Activated naive CD8-positive, alpha-beta T cell treated with anti-CD3 and anti-CD28 coated beads, Interleukin-2, amount 10 ng/mL, durations not matched to agents 7 days and 5 days (primary cell): ENCODE measurements at places on chromosomes 7 and 10. TPM values are rescaled to one million over a fixed set of nuclear protein-coding genes. Genes with fewer than 3 reads are reported as not detected.

DNA sequence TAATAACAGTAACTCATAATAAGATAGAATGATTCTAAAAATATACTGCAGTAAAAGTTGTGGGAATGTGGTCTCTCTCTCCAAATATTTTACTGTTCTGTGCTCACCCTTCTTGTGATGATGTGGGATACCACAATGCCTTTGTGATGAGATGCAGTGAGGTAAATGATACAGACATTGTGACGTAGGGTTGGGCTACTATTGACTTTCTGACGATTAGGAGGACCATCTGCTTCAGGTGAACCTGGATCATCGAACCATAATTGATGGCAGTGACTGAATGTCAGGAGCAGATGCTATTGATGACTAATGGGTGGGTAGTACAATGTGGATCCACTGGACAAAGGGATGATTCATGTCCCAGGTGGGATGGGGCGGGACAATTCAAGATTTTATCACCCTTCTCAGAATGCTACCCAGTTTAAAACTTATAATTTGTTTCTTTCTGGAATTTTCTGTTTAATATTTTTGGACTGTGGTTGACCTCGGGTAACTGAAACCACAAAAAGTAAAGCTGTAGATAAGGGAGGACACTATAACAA lies 73.9 kb upstream of the ARMC3 start:
- no peak for DNase-seq

- no peak for DNase-seq
These were observed 64.0 kb upstream of the CACUL1 start for GRCh38 chr10:118818621-118819221.

DNA sequence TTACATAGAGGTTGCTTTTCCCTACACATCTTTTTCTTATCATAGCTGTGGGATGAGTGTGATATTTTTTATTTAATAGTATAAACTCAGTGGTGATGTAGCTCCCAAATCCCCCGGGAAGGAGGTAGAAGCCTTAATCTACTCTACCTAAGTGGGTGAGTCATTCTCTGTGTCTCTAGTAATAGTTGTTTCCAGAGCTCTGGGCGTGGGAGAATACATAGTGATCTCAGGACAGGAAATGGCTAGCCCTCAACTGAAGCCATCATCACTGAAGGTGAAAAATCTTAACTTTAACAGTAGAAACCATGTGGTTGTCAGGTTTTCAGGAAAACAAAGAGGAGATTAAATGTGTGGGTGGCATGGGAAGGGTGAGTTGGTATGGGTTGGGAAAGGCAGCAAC lies 278.4 kb downstream of the ANKRD30A start:
- no peak for DNase-seq

DNA sequence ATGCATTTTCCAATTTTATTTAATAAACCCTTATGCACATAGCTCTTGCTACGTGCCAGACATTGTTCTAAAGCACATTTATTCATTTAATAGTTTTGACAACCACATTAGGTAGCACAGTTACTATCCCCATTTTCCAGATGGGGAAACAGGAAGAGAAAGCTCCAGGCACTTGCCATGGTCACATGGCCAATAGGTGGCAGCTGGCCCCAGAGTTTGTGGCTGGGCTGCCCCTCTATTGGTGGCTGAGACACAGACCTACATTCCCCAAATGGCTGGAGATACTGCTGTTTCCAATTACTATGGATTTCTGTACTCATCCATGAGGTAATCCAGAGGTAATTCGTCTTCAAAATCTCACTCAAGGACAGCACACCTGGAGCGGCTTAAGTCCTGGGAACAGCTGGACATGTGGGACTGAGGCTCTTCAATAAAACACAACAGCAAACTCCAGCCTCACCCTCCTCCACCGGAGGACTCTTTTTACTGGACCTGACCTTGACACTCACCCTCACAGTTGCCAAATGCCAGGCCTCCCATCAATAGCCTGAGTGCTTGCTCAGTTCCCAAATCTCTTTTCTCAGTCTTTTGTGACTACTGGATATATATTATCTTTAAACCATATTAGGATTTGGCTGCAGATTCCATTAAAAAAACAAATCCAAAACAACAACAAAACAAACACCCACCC lies 106.1 kb downstream of the CLEC2L start:
- no peak for DNase-seq

GRCh38 chr10:132249226-132249724 lies 58.5 kb downstream of the STK32C start:
- DNase-seq = no peak

GRCh38 chr7:54596747-54597146 lies 54.6 kb downstream of the VSTM2A start:
- no peak for DNase-seq

GRCh38 chr7:111265394-111265793 lies 174.5 kb downstream of the LRRN3 start:
- no peak for DNase-seq

- no peak for DNase-seq
These were observed 50.6 kb downstream of the KIAA1217 start for GRCh38 chr10:24259365-24260130.

Gene TEX36
- not detected for total RNA-seq

Gene TMEM273
- 11.2 TPM for total RNA-seq

Gene PKD1L1
- 0.17 TPM for total RNA-seq

Gene SLC16A9
- 0.09 TPM for total RNA-seq

Gene ASIC3
- 6.0 TPM for total RNA-seq

Gene LBX1
- total RNA-seq = not detected

Gene DNAJB9
- 11.9 TPM for total RNA-seq
